A172 (cell line): ENCODE measurements at places on chromosomes 7 and 10. TPM values are rescaled to one million over a fixed set of nuclear protein-coding genes. Genes with fewer than 3 reads are reported as not detected.
A peak's percentile ranks its signal among the peaks of the same experiment; 100 is the strongest.

DNA sequence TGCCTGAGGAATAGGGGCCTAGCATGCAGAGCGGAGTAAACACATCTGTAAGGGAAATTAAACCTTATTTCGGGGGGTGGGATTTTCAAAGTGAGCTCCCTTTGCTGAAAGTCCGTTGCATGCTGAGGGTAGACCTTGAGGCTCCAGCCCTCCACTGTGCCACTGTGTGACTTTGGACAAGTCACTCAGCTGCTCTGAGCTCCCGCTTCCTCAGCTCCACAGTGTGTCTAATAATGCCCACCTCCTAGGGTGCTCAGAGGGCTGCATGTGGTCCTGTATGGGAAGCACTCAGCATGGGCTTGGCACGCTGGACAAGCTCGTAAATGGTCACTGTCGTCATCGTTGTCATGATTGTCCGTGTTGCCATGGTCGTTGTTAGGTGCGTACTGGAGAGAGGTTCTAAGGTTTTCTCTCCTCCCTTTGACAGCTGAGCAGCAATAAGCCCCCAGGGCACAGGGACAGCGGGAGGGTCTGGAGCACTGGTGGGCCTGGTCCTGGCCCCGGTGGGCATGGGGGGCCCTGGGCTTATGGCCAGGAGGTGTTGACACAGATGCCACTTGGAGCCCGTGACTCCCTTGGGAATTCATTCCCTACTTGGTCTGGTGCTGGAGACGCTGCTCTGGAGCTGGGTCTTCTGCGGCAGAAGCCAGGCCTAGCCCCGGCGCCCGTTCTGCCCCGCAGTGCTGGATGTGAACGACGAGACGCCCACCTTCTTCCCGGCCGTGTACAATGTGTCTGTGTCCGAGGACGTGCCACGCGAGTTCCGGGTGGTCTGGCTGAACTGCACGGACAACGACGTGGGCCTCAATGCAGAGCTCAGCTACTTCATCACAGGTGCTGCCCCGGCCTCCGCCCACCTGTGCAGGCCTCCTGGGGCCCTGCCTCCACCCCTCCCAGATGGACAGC is 13.1 kb downstream of the C10orf105 start:
- DNase-seq, result no peak

PRSS37 gene
- not detected in 2 replicates for total RNA-seq

GRCh38 chr10:58543141-58543540 is 30.5 kb downstream of the BICC1 start:
- no peak for DNase-seq

ANKRD61 gene
- 1.0 TPM in 1 of 2 replicates, not detected in the other for total RNA-seq

GRCh38 chr7:30148951-30149459 is 14.2 kb downstream of the MTURN start:
- no peak for DNase-seq

DNA sequence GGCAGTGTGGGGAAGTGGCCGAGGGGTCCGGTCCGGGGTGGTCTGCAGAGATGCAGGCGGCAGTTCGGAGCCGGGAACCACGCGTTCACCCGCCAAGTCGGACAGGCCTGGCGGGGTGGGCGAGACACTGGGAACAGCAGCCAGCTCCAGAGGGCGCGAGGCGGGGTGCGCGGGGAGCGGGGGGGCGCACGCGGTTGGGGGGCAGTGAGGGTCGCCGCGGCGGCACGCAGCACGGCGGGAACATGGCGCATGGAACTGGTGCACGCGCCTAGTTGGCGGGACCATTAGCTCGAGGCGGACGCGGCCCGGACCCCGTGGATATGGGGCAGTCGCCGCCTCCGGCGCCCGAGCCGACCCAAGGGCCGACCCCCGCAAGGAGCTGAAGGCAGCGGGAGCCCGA is 635.9 kb downstream of the ZNF37A start:
- no peak for DNase-seq

DNA sequence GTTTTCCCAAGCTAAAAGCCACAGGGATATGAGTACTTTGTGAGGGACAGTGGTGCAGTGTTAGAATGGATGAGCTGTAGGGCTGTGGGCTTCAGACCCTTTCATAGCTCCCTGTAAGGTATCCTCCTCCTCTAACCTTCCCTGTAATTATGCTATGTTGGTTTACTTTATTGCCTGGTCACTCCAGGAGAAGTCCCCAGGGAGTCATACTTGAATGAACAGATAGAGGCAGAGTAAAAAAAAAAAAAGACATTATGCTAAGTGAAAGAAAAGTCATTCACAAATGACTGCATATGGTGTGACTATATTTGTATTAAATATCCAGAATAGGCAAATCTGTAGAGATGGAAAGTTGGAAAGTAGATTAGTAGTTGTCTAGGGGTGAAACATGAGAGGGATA is 434.4 kb downstream of the AUTS2 start:
- no peak for DNase-seq

DNA sequence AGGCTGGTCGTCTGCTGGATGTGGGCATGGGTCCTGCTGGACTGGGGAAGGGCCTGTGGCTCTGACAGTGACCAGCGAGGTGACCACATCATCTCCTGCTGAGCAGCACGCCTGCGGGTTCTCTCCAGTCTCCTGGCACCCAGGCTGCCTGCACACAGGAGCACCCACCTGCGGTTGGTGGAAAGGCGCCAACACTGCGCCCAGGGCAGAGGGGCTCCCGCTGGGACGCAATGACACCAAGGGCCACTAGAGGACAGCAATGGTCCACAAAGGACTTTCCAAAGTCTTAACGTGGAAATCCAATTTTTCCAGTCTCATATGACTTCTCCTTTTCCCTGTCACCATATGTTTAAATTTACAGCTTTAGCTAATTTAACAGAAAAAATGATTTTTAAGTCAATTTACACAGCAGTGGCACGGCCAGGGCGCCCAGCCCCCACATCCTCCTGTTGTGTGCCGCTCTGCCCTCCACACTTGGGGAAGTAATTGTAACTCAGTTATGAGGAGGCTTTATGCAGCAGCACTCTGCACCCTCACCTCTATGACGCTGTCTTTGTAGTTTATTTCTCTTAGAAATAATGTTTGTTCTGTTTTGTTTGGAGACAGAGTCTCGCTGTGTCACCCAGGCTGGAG is 38.1 kb downstream of the CFAP46 start:
- DNase-seq, result peak; percentile 31
